Glomerular endothelial cell (primary cell): ENCODE measurements at places on chromosomes 3 and 15. TPM values are rescaled to one million over a fixed set of nuclear protein-coding genes. Genes with fewer than 3 reads are reported as not detected.

The AADAC gene
- 1.6 and 4.3 TPM in 2 replicates for total RNA-seq

The KY gene
- 0.06 TPM in 1 of 2 replicates, not detected in the other for total RNA-seq

The MBD4 gene
- total RNA-seq: 15.0 and 18.4 TPM in 2 replicates

The TIGIT gene
- total RNA-seq: not detected in 2 replicates

The MORC1 gene
- not detected in 2 replicates for total RNA-seq

The ANKRD63 gene
- total RNA-seq: 0.18 TPM in 1 of 2 replicates, not detected in the other

The CYP1A2 gene
- total RNA-seq: not detected in 2 replicates

The ALG1L2 gene
- not detected in 2 replicates for total RNA-seq

The SMAD6 gene
- 4.7 and 15.6 TPM in 2 replicates for total RNA-seq

The SLC12A8 gene
- total RNA-seq: 1.4 and 1.9 TPM in 2 replicates

The FAM107A gene
- total RNA-seq: 48.2 and 74.4 TPM in 2 replicates

The TUSC7 gene
- not detected in 2 replicates for total RNA-seq

The ATP13A5 gene
- total RNA-seq: not detected in 2 replicates

The AGBL1 gene
- not detected in 2 replicates for total RNA-seq
